ENCODE measurements at places on chromosomes 7 and 10.

DNA sequence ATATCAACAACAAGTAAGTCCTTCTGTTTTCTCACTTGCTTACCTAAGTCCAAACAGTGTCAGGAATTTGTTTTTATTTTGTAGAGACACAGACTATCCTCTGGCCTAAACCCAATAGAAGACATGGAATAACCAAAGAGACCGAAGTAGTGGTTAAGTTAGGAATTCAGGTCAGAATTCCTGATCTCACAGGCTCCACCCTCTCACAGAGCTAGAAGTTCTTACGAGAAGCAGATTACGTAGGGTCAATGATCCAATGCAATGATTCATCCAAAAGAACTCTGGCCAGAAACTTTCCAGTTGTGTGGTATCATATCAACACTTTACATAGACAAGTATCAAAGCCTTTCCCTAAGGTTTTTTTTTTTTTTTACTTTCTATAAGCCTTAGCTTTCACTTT is 73.8 kb downstream of the IQUB start:
- DNase-seq: no peak

- no peak for DNase-seq
Observed at GRCh38 chr10:24904824-24905223, 47.6 kb downstream of the PRTFDC1 start.

DNA sequence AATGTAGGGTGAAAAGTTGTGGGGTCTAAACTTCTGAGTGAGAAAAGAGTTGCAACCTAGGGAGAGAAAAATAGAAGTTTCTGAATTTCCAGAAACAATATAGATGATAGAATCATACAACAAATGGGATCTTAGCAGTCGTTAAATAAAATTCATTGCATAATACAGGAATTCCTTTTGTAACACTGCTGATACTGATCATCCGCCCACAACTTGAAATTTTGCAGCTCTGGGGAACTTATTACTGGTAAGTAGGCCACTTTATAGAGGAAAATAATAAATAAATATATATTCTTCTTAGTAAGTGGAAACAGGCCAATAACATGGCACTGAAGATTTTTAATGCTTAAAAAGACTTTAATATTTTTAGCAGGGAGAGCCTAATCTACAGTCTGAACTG is 81.9 kb upstream of the SMIM30 start:
- DNase-seq: no peak

- DNase-seq: no peak
Observed at GRCh38 chr7:100088095-100088620, 611 bp upstream of the COPS6 start.

GRCh38 chr10:46074196-46074946 is 28.3 kb upstream of the MSMB start:
- DNase-seq: no peak

DNA sequence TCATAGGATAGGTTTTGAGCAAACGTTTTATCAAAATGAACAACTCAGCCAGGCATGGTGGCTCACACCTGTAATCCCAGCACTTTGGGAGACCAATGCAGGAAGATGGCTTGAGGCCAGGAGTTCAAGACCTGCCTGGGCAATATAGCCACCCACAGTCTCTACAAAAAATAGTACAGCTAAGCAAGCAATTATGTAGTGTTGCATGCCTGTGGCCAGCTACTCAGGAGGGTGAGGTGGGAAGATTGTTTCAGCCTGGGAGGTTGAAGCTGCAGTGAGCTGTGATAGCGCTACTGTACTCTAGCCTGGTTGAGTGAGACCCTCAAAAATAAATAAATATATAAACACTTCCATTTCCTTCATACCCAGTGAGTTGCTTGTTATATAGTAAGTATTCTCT is 67.1 kb downstream of the LSMEM1 start:
- no peak for DNase-seq

DNA sequence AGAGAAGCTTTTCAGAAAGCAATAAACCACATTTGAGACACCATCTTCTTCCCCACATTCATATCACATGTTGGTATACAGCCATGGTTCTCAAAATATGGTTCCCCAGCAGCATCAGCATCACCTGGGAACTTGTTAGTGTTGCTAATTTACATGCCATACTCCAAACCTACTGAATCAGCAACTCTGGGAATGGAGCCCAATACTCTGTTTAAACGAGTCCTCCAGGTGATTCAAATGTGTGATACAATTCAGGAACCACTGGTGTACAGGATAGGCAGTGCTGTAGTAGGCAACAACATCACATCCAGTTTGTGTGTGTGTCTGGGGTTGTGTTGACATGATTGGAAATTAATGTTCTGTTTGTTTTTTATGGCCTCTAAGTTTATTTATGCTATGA is 47.7 kb downstream of the ZNF277 start:
- DNase-seq: no peak

GRCh38 chr10:93844979-93845626 is 48.7 kb upstream of the SLC35G1 start:
- no peak for DNase-seq

DNA sequence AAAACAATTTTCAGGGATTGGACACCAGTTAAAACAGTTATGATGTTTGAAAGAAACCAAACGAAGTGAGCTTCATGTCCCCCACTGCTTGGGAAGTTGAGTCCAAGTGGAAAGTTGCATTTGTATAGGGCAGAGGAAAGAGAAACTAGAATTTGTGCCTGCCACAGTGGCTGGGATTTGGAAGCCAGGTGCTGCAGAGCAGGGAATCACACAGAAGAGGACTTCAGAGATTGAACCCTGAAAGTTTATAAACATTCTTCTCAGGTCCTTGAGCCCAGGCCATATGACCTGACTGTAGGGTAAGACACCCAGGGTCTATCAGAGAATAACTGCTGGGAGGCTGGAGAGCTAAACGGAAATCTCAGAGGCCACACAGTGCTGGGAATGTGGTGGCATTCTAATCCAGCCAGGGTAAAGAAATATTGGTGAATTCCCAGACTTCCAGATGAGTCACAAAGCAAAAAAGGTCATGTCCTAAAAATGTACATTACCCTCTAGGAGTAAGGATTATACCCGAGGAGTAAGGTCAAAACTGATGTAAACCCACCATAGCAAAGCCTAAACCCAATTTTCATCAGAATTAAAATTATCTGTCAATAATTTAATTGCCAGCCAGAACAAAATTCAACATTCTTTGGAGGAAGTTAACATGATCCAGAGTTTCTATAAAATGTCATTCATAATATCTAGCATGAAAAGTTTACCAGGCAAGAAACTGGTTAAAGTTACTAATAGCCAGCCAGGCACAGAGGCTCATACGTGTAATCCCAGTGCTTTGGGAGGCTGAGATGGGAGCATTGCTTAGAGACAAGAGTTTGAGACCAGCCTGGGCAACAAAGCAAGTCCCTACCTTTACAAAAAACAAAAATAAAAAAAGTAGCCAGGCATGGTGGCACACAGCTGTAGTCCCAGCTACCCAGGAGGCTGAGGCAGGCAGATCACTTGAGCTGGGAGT is 31.2 kb downstream of the TOMM7 start:
- no peak for DNase-seq

DNA sequence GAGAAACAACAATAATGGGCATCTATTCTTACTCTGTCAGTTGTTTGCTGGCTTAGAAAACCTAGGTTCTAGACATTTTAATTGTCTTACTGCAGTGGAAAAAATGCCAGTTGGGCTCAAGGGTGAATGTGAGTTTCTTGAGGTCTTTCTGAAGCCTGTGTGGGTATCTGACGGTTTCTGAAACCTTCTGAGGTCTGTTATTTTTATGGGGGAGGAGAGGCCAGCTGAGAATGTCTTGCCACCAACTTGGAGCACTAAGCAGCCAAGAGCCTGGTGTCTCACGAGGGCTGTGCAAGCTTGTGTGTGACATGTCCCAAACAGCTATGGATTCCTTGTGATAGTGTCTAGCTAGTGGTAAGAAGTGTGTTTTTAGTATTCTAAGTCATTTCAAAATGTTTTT is 24.2 kb upstream of the DDC start:
- no peak for DNase-seq

- no peak for DNase-seq
Observed at GRCh38 chr7:28840592-28840995, 117.5 kb downstream of the TRIL start.

DNA sequence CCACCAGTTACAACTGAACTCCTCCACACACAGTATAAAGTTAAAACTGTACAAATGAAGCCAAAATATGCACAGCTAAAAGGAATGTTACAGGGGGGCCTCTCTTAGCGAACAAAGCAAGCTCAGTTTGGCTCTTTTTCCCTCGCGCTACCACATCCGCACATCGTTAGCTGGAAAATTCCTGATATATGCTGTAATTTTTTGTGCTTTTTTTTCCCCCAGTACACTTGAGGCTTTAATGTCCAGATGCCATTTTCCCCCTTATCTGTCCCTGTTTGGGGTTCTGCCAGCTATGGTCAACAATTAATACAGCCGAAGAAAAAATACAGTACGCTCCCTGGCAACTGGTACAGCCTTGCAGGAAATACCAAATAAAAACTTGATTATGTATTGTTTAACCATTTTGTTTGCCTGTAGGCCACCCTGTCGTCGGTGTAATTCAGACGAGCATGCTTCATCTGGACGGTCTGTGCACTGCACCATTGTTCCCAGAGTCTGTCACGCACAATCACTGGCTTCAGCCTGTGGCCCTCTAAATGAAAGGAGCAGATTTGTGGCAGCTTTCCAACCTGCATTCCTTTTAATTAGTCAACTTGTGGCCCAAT is 108.1 kb upstream of the FAM133B start:
- DNase-seq: no peak

- DNase-seq: no peak
Observed at GRCh38 chr10:131667047-131667446, 233.8 kb upstream of the PPP2R2D start.

DNA sequence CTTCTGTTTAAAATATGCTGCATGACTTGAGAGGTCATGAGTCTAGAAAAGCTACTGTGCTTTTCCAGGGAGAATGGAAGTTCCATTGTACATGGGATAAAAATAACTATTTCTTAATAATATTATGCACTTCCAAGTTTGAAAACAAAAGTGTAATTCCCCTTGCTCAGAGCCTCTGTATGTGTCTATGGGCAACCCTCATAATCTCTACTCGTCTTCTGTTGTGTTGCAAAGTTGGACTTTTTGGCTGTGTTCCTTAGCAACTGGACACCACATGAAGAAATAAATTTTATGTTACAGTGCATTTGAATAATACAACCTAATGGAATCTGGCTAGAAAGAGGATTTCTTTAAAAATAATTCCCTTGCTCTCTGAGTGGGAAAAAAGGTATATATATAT is 242.6 kb downstream of the TWIST1 start:
- no peak for DNase-seq

GRCh38 chr7:142231716-142232115 is 26.1 kb downstream of the PRSS58 start:
- no peak for DNase-seq

- no peak for DNase-seq
Observed at GRCh38 chr7:43234968-43235367, 122.5 kb downstream of the HECW1 start.

GRCh38 chr7:44535348-44536064 is 5.6 kb downstream of the NPC1L1 start:
- DNase-seq: no peak

DNA sequence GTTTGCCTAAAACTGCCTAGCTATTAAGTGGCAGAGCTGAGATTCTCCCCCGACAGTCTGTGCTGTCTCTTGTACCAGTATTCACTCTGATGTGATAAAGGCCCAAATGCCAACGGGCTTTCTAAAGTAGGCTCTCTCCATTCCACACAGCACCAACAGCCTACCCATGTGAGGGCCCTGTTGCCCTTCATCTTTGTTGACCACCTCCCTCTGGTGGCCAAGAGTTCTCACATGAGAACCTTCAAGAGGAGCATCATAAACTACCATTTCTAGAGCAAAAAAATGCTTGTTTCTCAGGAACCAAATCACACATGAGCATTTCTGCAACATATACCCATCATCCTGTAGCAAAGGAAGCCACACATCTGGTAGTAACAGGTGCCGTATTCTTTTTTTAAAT is 185.8 kb downstream of the GRM8 start:
- DNase-seq: no peak

- DNase-seq: no peak
Observed at GRCh38 chr10:131975796-131976195, 5.9 kb downstream of the BNIP3 start.

DNA sequence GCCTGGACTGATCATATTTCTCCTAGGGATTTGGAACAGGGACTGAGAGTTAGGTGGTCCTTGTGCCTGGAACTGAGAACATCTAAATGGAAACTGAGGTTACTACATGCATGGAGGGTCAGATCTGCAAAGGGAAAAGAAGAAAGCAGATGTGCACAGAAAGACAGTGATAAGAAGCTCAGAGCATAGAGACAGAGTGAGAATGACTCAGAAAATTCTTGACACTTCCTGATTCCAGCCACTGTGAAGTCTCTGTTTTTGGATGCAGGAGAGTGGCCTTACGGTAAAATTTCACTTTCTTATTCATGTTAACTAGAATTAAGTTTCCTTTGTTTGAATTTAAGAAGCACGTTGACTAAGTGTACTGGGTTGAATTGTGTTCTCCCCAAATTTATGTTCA is 241.7 kb downstream of the TMEM26 start:
- DNase-seq: no peak

- DNase-seq: no peak
Observed at GRCh38 chr10:103986360-103986759, 19.4 kb downstream of the SLK start.

DNA sequence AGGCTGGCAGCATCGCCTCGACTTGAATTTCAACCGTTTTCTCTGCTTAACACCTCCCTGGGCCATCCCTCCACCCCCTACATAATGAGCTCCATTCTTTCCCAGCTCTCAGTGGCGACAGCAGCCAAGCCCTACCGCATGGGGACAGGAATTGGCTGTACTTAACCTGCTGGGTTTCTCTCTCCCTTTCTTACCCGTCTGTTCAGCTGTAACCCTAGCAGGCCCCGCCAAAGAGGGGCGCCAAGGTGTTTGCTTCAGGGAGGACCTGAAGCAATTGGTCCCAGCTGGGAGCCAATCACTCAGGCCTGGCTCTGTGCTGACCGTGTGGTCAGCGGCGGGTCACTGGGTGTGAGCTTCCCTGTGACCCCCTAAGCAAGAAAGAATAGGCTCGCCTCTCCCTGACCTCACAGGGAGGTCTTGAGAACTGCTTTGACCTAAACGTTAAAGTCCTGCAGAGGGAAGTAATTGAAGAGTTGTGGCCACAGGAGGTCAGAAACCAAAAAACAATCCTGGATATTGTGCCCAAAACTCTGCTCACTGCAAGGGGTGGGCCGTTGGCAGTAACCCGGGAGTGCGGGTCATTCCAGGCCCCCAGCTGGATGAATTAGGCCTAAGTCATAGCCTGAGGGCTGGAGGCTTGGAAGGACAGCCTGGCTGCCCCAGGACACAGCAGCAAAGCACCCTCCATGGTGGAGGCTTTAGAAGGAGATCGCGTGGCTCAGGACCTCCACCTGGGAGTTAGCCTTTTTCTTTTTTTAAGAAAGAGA is 114.6 kb downstream of the ITIH5 start:
- no peak for DNase-seq

GRCh38 chr10:123212063-123212462 is 57.9 kb downstream of the BUB3 start:
- DNase-seq: no peak

- no peak for DNase-seq
Observed at GRCh38 chr7:2139004-2139699, 93.6 kb downstream of the MAD1L1 start.

DNA sequence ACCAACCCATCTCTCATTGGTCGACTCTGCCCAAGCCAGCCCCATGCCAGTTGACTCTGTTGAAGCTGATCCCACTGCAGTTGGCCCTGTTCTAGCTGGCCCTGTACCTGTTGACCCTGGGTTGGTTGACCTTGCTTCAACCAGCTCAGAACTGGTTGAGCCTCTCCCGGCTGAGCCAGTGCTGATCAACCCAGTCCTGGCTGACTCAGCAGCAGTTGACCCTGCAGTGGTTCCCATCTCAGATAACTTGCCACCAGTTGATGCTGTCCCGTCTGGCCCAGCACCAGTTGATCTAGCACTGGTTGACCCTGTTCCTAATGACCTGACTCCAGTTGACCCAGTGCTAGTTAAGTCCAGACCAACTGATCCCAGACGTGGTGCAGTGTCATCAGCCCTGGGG is 7.4 kb downstream of the PPRC1 start:
- DNase-seq: no peak
